Urinary bladder (tissue), 4 donors: ENCODE measurements at places on chromosomes 1 and 21. TPM values are rescaled to one million over a fixed set of nuclear protein-coding genes. Genes with fewer than 3 reads are reported as not detected.

Gene ANP32E
- total RNA-seq, result 38.8 TPM

Gene PTPN22
- total RNA-seq, result 2.3 TPM

Gene COP1
- 88.2 TPM for total RNA-seq

Gene SLAMF8
- total RNA-seq, result 0.69 TPM

Gene SLFNL1
- 0.69 TPM for total RNA-seq

Gene OR2T11
- not detected for total RNA-seq

Gene CENPL
- total RNA-seq, result 26.3 TPM

Gene KRTAP12-2
- not detected for total RNA-seq

Gene PLPPR4
- total RNA-seq, result 23.8 TPM

Gene S100A9
- total RNA-seq, result 77.5 TPM

Gene CRYAA
- total RNA-seq, result not detected

Gene FCRL1
- total RNA-seq, result 0.63 TPM

Gene PDPN
- total RNA-seq, result 19.1 TPM

Gene S100A6
- total RNA-seq, result 322 TPM

Gene RBBP5
- 17.6 TPM for total RNA-seq

Gene RAB3B
- 1.7 TPM for total RNA-seq

Gene PPP1R8
- 36.0 TPM for total RNA-seq

Gene POMGNT1
- total RNA-seq, result 20.0 TPM

Gene PTCH2
- total RNA-seq, result 4.4 TPM

Gene PGLYRP3
- not detected for total RNA-seq

Gene KMO
- total RNA-seq, result 0.37 TPM

Gene CAMK1G
- total RNA-seq, result 0.95 TPM

Gene HSPG2
- total RNA-seq, result 242 TPM

Gene ASAP3
- total RNA-seq, result 44.3 TPM

Gene MYOG
- 12.7 TPM for total RNA-seq

Gene PPOX
- total RNA-seq, result 13.9 TPM

Gene NR0B2
- total RNA-seq, result not detected

Gene HPDL
- 0.74 TPM for total RNA-seq

Gene NCF2
- 8.6 TPM for total RNA-seq

Gene RPL11
- total RNA-seq, result 959 TPM

Gene HNRNPCL2
- total RNA-seq, result not detected

Gene SLAMF9
- total RNA-seq, result not detected

Gene SPATA45
- total RNA-seq, result not detected

Gene SMCP
- not detected for total RNA-seq

Gene HES5
- 2.5 TPM for total RNA-seq

Gene SIK1
- total RNA-seq, result 27.1 TPM

Gene NEGR1
- 92.3 TPM for total RNA-seq

Gene CCDC181
- total RNA-seq, result 2.0 TPM

Gene NBPF6
- total RNA-seq, result not detected

Gene PADI3
- total RNA-seq, result 6.9 TPM

Gene LMOD1
- total RNA-seq, result 71.7 TPM

Gene ADSS2
- total RNA-seq, result 58.8 TPM

Gene AADACL3
- not detected for total RNA-seq

Gene CDK18
- total RNA-seq, result 3.5 TPM

Gene UTS2
- total RNA-seq, result 0.16 TPM

Gene S100A1
- not detected for total RNA-seq

Gene S100PBP
- total RNA-seq, result 62.0 TPM

Gene FAM167B
- total RNA-seq, result 2.5 TPM

Gene UBE2U
- not detected for total RNA-seq

Gene DIO1
- total RNA-seq, result not detected

Gene ZC3H11A
- total RNA-seq, result 137 TPM

Gene RGS13
- 3.4 TPM for total RNA-seq

Gene ECM1
- 8.7 TPM for total RNA-seq

Gene OR2L13
- total RNA-seq, result not detected

Gene CD101
- 1.0 TPM for total RNA-seq

Gene KRTAP19-6
- total RNA-seq, result not detected

Gene IL23R
- total RNA-seq, result 0.48 TPM
